ENCODE measurements at places on chromosomes 4 and X.

GRCh38 chr4:73661646-73662119 lies 41.4 kb upstream of the RASSF6 start:
- peak; percentile 97 for DNase-seq

GRCh38 chr4:57023104-57023503 lies 44.4 kb downstream of the POLR2B start:
- peak; percentile 92 for DNase-seq

DNA sequence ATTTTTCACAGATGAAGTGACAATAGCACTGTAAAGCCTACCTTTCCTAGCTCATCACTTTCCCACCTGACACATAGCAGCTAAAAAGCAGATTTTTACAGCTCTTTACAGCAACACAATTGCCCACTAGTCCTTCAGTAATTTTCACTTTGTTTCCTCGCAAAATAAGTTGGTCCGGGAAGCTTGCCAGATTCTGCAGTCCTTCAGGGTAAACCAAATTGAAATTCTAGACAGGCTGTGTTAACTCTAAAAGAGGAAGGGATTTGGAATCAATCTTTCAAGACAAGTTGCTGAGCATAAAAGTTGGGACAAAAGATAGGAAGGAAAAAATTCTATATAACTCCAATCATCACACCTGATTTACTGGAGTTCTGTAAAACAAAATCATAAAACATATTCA lies 8.7 kb downstream of the C1QTNF7 start:
- peak; percentile 67 for DNase-seq

DNA sequence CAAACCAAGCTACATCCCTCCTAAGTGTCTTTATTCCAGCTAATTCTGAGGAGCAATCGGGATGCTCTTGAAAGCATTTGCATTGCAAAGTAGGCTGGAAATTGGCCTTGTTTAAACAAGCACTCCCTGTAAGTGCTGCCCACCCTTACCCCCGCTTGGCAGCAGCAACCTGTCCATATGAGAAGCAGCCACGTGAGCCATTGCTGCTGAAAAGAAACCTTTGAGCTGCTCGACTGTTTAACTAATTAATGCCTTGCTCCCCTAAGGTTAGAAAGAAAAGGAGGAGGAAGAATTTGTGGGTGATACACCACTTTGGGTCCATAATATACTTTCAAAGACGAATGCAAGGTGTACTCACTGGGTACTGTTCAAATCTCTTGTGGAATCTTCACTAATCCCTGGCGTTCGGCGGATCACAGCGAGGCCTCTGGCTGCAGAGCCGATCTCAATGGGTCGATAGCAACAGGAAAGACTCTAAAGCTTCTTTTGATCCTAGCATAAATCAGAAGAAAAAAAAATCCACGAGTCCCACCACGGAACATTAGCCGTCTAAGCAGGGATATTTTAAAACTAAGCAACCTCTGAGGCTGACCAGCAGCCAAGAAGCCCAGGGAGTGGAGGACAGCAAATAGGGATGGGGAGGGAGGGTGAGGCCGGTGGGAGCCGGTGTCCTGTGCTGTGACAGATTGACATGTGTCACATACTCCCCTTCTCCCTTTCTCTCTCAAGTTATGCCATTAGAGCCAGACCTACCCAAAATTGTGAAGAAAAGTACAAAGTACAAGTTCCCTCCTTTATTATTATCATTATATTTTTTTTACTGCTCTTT lies 37.2 kb upstream of the MGST2 start:
- no peak for DNase-seq

GRCh38 chrX:119004920-119005524 lies 30.6 kb downstream of the LONRF3 start:
- DNase-seq: peak; percentile 23

- DNase-seq: no peak
Measured at GRCh38 chrX:44305921-44306320, 37.6 kb downstream of the EFHC2 start.

Data from RPMI7951 (cell line).